ENCODE measurements at places on chromosomes 16 and 17.

DNA sequence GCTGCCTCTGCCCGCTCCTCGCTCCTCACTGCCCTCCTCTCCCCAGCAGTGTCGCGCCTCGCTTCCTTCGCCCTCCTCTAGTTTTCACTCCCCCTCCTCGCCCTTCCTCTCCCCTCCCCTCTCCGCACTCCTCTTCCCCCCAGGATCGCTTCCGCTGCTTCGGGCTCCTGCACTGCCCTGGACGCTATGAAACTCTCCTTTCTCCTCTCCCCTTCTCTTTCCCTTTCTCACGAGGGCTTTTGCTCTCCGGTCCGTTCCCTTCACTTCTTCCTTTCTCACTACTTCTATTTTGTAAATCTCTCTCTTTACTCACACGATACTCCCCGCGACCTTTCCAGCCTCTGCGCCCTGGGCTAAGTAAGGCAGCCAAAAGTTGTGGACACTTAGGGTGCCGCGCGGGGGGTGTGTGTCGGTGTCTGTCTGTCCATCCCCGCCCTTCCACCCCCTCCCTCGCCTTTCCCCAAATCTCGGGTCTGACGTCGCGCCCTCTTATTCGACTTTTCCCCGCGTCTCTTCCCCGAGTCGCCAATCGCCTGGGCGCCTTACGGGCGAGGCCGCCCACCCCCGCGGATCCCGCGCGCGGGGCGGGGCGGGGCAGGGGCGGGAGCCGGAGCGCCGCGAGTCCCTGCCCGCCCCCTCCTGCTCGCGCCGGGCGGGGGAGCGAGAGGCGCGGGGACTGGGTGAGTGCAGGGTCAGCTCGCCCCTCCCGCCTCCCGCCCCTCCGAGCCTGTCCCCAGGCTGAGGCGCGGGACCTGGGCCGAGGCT lies at the start of gene IRX3:
TSS of gene IRX3 (minus strand) at position 422 of the 765 bp plus-strand sequence. CDS start 737 bp downstream, outside the sequence.
- DNase-seq: no peak

- no peak for DNase-seq
These were observed 34.8 kb upstream of the NDRG4 start for GRCh38 chr16:58464916-58465731.

DNA sequence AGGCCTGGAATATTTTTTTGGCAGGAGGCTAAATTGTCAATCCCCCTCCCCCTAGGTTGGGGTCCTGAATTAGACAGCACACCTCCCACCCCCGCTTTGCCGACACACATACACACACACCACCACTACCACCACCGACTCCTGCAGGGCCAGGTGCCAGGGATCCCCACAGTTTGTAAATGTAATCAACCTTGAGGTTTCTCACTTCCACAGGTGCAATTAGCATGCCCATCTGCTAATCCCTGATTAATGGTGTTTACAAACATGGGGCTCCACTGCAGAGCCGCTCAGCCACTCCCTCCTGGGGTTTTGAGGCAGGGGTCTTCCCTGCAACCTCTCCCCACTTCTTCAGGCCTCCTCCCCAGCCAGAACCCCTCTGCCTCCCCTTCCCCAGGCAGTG lies 11.8 kb downstream of the MRM1 start:
- no peak for DNase-seq

DNA sequence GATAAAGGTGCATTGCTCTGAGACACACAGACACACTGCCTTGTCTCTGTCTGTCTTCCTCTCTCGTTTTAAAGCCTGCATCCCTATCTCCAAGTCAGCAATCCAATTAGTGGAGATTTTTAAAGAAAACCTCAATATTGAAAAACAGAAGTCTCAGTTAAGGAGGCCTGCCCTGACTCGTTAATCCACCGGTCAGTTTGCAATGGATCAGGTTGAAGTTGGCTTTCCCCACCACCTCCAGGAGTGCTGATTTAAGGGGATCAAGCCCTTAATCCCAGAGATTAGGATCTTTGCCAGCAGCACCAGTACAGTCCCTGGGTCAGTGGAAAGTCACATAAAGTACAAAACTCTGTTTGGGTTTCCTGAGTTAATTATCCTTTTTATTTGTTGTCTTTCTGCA lies 271.1 kb upstream of the ASIC2 start:
- no peak for DNase-seq

GRCh38 chr17:28925912-28926365 lies 23.1 kb upstream of the DHRS13 start:
- no peak for DNase-seq

Data from stimulated activated CD4-positive, alpha-beta T cell treated with anti-CD3 and anti-CD28 coated beads, TNF-alpha, amount 100 ng/mL, for 48 hours (primary cell).